ENCODE measurements at places on chromosomes 6 and 20.

- no peak for DNase-seq
Observed at GRCh38 chr20:42790111-42790510, 399.6 kb downstream of the PTPRT start.

DNA sequence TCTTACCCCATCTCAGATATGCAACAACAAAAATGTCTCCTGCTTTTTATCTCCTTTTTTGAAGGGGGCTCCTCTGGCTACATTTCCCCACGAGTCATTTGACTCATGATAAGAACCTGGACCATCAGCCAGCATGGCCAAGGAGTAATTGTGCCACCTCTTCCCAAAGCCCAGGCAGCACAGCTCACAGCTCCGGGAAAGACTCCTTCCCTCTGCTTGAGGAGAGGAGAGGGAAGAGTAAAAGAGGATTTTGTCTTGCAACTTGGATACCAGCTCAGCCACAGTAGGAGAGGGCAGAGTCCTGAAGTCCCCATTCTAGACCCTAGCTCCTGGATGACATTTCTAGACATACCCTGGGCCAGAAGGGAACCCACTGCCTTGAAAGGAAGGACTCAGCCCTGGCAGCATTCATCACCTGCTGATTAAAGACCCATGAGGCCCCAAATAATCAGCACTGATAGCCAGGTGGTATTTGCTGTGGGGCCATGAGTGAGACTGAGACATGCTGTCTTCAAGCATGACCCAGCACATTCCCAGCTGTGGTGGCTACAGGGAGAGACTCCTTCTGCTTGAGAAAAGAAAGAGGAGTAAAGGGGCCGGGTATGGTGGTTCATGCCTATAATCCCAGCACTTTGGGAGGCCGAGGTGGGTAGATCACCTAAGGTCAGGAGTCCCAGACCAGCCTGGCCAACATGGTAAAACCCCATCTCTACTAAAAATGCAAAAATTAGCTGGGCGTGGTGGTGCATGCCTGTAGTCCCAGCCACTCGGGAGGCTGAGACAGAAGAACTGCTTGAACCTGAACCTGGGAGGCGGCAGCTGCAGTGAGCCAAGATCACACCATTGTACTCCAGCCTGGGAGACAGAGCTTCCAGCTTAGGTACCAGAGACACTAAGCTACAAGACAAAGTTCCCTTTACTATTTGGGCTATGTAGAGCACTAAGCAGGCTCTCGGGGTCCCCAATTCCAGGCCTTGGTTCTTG is 28.1 kb downstream of the NCOA6 start:
- no peak for DNase-seq

- no peak for DNase-seq
Observed at GRCh38 chr20:4017051-4017712, 1.8 kb upstream of the RNF24 start.

- DNase-seq = no peak
Observed at GRCh38 chr20:45109634-45110033, 5.3 kb downstream of the WFDC5 start.

DNA sequence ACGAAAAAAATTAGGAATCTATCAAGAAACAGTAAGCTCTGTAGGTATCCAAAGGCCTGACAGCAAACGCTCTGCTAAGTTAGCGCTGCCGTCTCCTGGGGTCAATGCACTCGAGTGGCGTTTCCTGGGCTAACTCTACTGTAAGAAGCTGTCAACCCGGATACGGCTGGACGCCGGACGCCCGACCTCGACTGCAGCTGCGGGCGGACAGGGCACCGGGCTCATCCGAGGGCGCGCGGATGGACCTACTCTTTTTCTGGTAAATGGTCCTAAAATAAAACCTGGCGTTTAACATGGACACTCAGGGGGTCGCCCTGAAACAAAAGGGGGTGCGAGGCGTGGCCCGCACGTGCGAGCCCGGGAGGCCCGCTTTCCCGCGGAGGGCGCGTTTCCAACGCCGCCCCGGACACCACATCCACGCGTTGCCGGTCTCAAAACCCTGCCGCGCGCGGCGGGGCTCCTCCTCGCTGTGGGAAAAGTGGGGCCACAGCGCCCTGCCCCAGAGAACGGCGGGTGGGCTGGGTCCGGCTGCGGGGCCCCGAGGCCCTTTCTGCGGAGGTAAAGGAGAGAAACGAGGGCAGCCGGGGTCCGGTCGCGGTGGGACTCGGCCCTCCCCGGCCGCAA is 537 bp downstream of the TCP1 start:
- peak; percentile 58 for DNase-seq

DNA sequence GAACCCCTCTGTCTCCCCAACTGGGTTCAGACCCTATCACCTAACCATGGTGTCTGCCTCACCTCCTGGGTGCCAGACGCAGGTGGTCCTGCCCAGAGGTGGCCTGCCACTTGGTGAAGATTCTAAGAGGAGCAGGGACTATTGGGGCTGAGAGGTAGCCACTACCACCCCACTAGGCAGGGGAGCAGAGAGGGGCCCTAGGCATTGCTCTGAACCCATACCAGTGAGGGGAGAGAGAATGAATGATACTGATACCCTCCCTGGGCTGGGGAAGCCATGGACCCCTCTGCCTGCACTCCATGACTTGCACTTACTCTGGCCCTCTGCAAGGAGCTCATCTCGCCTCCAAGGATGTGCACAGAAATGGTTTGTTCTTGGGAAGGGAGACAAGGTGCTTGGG is 31.7 kb upstream of the SPDEF start:
- DNase-seq = no peak

DNA sequence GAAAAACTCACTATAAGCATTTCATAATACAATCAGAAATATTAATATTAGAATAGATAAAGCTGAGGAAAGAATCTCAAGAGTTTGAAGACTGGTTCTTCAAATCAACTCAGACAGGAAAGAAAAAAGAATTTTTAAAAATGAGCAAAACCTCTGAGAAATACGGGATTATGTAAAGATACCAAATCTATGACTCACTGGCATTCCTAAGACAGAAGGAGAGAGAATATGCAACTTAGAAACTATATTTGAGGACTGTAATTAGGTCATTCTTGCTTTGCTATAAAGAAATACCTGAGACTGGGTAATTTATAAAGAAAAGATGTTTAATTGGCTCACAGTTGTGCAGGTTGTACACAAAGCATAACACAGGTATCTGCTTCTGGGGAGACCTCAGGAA is 665.1 kb downstream of the RNF144B start:
- DNase-seq = peak; percentile 44

- DNase-seq = no peak
Observed at GRCh38 chr6:111952274-111952673, 79.0 kb upstream of the FYN start.

DNA sequence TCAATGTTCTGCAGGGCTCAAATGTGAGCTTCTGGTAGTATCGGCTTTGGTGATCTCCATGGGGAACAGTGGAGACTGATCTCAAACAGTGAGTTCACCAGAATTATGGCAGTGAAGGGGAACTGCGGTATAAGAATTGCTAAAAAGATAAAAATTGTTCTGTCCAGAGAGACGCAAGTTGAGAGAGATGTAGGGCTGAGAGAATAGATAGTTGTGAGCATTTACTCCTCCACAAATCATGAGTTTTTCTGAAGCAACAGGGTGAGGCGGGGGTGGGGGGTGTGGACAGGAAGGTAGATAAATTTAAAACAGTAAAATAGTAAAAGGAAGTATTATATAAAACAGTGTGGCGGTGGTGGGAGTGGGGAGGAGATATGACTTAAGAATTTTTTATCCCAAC is 98.6 kb upstream of the NEDD9 start:
- no peak for DNase-seq

DNA sequence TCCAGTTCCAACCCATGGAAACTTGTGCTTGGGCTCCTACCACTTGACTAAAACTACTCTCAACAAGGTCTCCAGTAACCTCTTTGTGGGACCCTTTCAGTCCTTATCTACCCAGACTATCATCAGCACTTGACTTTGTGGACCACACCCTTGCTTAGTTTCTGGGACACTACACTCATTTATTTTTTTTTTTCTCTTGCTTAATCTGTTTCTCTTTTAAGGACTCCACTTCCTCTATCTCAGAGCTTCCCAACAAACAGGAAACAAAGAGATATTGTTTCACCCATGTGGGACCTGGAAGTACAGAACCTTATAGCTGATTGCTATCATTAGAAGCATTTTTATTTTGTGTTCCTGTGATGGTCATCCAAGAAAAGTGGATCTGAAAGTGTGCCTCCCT is 28.8 kb upstream of the ME1 start:
- DNase-seq = no peak

GRCh38 chr6:53441035-53441493 is 92.3 kb upstream of the ELOVL5 start:
- DNase-seq = peak; percentile 22

- peak; percentile 77 for DNase-seq
Observed at GRCh38 chr6:7910654-7911344, at the start of gene TXNDC5. TXNDC5 (minus strand) TSS chr6:7910788; CDS start chr6:7910776, 12 bp downstream.

GRCh38 chr6:3732345-3733141 is 19.0 kb downstream of the PXDC1 start:
- DNase-seq = peak; percentile 75

GRCh38 chr20:47672886-47673670 is 112.2 kb downstream of the SULF2 start:
- DNase-seq = no peak

DNA sequence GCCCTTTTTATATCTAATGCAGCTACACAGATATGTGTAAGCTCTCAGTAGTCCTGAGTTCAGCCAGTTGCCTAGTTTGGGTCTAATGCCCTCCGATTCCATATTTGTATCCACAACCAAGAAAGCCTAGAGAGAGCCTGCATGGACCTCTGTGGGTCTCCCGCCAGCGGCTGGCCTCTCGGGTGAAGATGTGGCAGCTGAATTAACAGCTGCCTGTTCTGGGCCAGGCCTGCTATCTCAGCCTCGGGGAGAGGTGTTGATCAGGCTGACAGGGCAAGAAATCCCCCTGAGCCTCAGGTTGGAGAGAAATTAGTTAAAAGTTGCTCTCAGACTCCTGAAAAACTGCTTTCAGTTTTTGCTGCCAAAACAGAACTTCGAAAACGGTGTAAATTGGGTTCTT is 19.8 kb downstream of the PTK7 start:
- DNase-seq = no peak

- no peak for DNase-seq
Observed at GRCh38 chr6:81808851-81809570, 56.5 kb upstream of the TENT5A start.

DNA sequence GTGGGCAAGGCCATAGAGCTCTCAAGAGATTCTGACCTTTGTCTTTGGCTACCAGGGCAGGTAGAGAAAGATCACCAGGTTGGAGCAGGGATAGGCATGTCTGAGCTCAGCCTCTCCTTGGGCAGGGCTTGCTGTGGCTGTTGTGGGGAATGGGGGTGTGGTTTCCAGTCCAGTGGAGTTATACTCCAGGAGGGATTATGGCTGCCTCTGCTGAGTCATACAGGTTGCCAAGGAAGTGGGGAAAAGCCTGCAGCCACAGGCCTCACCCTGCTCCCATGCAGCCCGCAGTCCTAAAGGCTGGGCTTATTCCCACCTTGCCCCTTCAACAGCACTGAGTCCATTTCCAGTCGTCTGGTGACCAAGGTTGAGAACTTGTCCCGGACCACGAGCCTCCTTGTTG is 21.9 kb downstream of the MEP1A start:
- DNase-seq = peak; percentile 4

GRCh38 chr20:5221061-5221430 is 94.2 kb downstream of the CDS2 start:
- DNase-seq = no peak

- no peak for DNase-seq
Observed at GRCh38 chr6:133610971-133611370, 277.9 kb upstream of the TCF21 start.

DNA sequence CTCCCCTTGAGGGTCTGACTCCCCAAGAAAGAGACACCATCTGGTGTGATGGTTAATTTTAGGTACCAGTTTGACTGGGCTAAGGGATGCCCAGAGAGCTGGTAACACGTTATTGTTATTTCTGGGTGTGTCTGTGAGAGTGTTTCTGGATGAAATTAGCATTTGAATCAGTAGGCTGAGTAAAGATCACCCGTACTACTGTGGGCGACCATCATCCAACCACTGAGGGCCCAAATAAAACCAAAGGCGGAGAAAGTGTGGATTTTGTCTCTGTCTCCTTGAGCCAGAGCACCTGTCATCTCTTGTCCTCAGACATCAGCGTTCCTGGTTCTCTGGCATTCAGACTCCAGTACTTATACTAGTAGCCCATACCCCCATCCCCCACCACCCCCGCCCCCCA is 7.9 kb upstream of the CNKSR3 start:
- no peak for DNase-seq

DNA sequence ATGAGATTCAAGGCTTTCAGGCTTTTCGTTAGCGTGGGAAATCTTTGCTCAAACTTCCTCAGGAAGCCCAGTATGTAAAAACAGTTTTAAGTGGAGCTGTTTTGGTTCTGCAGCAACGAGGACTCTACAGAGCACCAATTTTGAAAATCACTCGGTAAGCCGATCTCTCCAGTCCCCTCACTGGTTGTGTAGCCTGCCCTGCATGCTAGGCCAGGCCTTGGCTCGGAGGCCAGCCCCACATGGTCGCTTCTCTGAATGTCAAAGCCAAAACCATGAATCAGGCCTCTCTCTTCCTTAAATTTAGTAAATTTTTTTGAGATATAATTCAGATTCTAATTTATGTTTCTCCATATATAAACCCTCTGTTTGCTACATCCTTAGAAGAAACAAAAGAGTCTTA is 108.0 kb downstream of the CHD6 start:
- no peak for DNase-seq

GRCh38 chr6:34696189-34696738 is 303 bp downstream of the ILRUN start:
- DNase-seq = peak; percentile 55

GRCh38 chr6:49772285-49772684 is 14.8 kb downstream of the PGK2 start:
- no peak for DNase-seq

GRCh38 chr20:49466114-49466912 is 16.2 kb downstream of the KCNB1 start:
- no peak for DNase-seq

DNA sequence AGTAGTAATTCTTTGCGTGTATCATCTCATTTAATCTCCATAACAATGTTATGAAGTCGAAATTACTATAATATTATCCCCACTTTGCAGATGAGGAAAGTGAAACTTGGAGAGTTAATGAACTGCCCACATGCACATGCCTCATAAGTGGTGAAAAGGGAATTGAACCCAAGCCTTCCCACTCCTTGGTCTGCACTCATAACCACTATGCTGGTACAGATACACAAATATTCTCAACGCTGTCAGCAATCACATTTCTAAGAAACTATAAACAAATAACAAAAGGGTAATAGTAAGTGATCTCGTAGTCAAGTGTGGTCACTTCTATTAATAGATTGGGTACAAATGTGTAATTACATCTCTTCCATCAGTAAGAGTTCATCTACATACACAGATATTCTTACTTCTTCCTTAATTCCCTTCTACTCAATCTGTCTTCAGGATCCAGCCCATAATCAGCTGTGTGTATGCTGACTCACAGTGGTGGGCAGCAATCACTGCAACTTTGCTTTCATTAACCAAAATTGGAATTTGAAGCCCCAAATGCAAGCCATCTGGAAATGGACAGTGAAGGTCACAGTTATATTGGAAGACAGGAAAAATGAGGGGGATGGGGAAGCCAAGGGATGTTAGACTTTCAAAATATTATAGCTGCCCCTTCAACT is 6.6 kb downstream of the PRSS35 start:
- peak; percentile 34 for DNase-seq

Measured in EL (cell line).